ENCODE measurements at places on chromosomes 11 and 22.

DNA sequence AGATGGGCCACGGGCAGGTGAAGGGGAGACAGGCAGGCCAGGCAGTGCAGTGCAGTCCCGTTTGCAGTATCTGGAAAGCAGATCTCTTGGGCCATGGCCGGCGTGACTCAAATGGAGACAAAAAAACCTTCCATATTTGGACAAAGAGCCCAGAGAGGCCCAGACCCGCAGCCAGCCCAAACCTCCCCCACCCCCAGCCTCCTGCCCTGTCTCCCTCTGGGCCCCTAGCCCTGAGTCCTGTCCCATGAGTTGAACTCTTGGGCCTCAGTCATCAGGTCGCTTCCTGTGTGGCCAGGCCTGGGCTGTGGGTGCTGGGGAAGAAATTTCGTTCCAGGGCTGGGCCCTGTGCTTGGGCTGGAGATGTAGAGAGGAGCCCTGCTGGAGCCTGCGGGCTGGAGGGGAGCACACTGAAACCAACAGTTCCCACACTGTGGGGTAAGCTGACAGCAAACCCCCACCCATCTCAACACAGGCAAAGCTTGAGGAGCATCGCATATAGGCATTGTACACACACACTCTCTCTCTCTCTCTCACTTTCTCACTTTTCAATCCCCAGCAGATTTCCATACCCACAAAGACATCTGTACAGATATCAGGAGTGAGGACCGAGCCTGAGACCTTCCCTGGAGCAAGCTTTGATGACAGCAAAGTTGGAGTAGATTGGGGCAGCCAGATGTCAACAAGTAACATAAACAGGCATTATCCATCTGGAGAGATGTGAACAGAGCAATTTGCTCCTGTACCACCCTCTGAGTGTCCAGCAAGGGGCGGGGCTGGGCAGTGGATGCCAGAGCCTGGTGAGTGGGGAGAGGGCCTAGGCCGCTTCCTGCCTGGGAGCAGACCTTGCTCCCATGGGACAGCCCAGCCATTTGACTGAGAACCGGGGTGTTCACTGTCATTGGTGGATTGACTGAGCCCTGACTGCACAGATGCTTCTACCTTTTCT lies 17.2 kb downstream of the ARHGEF17 start:
- peak; percentile 45 for DNase-seq

GRCh38 chr11:67252831-67253239 lies 13.4 kb upstream of the GRK2 start:
- peak; percentile 65 for DNase-seq

GRCh38 chr11:117877120-117877784 lies 794 bp upstream of the FXYD6 start:
- DNase-seq, result no peak

DNA sequence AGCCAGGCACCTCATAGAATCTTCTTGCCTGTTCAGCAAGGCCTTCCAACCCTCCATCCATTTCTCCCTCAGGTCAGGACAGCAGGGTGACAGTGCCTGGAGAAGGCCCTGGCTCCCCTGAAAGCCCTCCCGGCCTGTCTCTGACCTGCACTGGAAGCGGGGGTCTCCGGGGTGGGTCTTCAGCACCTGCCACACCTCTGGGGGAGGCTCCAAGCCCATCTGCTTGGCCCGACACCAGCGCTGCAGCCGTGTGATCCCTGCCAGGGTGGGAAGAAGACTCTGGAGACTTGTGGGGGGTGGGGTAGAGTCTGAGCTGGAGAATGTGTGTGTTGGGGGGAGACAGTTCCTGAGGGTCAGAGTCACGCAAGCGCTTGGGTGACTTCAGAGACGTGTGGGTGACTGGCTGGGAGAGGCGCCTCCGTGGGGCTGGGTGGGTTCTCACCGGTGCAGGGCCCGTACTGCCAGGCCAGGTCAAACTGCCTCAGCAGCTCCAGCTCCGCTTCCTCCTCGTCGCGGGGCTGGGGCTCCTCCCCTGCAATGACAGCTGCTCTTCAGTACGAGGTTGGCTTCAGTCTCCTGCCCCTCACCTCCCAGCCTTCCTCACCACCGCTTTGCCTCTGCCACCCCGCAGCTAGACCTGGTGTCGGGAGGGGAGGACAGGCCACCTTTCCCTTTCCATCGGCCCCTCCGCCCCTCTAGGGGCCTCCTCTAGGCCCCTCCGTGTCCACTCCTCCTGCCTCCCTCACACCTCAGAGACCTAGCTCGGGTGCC lies 615 bp downstream of the POLD4 start:
- peak; percentile 65 for DNase-seq

DNA sequence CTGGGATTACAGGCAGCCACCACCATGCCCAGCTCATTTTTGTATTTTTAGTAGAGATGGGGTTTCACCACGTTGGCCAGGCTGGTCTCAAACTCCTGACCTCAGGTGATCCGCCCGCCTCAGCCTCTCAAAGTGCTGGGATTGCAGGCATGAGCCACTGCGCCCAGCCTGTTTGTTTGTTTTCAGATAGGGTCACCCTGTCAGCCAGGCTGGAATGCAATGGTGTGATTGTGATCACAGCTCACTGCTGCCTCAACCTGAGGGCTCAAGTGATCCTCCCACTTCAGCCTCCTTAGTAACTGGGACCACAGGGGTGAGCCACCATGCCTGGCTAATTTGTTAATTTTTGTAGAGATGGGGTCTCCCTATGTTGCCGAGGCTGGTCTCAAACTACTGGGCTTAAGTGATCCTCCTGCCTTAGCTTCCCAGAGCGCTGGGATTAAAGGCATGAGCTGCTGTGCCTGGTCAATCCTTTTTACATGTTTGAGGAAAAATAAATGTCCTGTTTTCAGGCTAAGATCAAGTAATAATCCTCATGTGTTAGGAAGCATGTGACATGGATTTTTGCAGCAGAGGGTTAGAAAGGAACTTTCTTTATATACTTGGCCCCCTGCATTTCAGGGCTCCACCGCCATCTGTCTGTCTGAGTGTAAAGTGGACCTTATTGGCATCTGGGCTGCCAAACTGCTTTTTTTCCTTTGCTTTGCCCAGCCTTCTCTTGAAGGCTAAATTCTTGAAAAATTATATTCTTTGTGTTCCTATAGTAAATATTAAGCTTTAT lies 4.8 kb upstream of the SLC3A2 start:
- DNase-seq, result no peak

DNA sequence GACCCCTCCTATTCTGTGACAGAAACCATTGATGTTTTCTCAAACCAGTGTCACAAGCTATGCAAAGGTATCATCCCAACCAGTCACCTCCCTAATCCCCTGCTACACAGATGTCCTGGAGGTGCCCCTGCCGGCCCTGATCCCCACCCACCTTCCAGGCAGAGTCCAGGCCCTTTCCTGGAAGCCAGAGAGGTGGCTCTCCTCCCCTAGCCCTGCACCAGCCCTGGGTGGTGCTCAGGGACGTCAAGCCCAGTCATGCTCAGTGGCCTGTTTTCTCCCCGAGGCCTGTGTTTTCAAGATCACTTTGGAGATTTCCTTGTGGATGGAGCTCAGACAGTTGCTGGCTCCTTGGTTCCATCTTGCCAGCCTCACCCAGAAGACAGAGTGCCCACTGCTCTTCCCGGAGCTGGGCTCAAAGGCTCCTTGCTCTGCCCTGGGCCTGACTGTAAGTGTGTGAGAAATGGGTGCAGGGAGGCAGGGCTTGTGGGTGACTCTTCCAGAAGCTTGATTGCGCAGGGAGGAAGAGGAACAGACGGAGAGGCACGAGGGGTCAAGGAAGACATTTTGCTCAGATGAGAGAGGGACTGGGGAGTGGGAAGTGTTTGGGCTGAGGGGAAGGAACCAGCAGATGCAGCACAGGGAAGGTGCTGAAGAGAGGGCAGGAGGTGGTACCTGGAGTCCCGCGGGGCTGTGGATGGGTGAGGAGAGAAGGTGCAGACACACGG lies 11.3 kb downstream of the P2RY6 start:
- no peak for DNase-seq

DNA sequence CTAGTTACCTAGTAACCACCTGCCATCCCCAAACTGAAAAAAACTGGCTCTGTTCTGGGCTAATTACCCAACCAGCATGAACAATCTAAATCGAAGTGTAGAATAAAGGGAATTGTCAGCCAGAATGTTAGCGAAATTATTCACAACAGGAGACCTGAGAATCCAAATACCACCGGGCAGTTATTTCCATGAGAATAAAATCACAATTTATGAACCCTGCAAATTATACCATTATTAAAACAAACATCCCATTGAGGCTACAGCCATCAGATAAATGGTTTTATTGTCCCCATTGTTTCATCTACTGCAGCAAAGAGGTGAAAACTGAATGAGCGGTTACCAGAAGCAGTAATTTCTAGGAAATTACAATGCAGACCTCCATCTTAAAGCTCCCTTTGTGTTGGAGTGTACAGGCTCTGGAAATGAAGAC lies 21.7 kb downstream of the FAM168A start:
- DNase-seq, result no peak

- DNase-seq, result no peak
These were observed 29.9 kb upstream of the JAM3 start for GRCh38 chr11:134038897-134039470.

DNA sequence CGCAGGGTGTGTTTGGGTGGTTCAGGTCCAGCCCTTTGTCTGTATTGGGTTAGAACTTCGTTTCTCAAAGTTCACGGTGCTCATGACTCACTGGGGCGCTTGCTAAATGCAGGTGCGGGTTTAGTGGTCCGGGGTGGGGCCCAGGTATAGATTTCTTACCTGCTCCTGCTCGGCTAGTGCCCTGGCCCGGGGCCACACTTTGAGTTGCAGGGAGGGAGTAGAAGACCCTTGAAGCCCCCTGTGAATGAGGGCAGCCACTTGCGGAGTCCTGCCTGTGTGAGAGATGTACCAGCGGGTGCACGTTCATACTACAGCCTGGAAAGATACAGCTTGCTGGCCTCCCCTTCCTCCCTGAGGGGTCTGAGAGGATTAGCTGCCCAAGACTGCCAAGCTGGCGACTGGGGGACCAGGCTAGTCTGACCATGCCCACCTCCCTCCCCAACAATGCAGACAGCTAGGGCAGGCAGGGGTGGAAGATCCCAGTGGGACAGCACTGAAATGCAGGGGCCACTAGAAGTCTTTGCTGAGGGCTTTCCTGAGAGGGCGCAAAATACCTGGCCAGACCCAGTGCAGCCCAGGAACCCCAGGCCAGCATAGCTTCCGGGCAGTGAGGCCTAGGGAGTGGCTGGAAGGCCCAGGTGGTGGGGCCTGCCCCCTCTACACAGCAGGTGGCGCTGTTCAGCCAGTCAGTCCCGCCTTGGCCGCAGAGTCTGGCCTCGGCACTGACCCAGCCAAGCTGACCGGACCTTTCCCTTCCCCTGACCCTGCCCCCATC lies 5.1 kb upstream of the MYRF start:
- DNase-seq, result peak; percentile 74

DNA sequence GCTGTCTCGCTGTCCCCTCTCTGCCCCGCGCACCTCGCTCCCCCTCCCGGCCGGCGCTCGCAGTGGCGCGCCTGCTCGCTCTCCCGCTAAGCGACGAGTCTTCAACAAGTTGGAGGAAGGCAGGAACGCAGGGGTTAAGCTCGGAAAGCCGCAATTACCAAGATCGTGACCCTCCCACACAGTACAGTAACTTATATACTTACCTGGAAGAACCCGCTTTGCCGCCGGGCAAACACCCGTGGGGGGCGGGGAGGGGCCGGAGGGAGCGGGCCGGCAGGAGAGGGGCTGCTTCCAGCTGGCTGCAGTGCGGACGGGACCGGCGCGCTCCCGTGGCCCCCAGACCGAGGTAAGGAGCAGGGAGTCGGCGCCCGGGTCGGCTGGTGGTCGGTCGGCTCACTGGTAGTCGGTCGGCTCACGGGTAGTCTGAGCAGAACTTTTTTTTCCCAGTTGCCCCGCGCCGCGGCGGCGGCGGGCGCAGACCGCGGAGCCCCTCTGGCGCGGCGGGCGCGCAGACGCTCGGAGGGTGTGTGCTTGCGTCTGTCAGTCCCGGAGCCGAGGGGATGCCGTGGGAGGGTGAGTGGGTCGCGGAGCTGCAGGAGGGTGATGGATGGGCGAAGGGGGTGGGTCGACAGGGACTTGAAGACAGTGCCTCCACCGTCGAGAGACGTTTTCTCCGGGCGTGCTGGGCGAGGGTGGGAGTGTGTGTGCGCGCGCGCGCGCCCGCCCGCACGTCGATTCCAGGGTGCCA lies 101.2 kb upstream of the HSD17B12 start:
- peak; percentile 76 for DNase-seq

- no peak for DNase-seq
These were observed 1190.3 kb upstream of the RAG2 start for GRCh38 chr11:37788141-37788877.
